ENCODE measurements at places on chromosomes 1 and 21. TPM values are rescaled to one million over a fixed set of nuclear protein-coding genes. Genes with fewer than 3 reads are reported as not detected.

DNA sequence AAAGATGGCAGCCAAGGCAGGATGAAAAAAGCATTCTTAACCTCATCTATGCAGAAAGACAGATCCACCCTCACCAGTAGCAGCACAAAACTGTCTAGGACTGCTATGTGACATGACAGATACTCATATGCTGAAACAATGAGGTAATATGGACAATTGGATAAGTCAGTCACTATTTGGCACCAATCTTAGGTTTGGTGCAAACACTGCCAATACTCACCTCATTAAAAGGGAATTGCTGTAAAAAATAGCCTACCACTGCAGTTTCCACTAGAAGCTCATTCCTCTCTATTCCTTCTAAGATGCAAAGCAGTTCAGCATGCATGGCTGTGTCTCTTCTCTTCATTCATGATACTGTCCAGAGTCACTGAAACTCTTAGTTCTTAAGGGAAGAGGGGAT is 91.7 kb downstream of the TBX15 start:
- no peak for DNase-seq

GRCh38 chr1:33370301-33370700 is 49.4 kb upstream of the A3GALT2 start:
- DNase-seq, result no peak

DNA sequence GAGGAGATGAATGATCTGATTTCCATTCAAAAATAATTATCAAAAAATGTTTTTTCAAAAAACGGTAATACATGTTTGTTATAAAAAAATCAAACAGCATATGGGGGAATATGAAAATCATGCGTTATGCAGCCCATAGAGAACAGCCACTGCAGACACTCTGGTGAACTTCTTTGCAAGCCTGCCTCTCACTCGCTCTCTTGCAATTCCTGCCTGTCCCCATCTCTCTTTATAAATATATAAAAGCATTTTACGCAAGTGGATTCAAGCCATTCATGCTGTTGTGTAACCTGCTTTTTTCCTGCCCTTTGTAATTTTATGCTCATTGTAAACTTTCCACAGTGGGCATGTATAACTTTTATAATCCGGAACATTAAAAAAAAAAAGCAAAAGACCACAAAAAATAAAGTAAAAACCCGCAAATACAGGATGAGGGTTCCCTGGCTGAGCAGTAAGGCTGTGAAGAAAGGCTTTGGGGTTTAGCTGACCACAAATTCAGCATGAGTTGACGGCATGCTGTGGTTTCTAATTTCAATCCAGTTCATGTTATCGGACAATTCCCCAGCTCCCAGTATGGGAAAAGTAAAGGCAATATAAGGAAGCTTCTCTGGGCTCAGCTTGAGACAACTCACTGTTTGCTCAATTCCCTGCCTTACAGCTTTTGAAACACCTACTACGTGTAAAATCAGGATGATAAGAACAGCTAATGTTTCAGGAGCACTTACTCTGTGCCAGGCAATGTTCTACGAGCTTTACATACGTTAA is 52.8 kb upstream of the ZBTB40 start:
- no peak for DNase-seq

DNA sequence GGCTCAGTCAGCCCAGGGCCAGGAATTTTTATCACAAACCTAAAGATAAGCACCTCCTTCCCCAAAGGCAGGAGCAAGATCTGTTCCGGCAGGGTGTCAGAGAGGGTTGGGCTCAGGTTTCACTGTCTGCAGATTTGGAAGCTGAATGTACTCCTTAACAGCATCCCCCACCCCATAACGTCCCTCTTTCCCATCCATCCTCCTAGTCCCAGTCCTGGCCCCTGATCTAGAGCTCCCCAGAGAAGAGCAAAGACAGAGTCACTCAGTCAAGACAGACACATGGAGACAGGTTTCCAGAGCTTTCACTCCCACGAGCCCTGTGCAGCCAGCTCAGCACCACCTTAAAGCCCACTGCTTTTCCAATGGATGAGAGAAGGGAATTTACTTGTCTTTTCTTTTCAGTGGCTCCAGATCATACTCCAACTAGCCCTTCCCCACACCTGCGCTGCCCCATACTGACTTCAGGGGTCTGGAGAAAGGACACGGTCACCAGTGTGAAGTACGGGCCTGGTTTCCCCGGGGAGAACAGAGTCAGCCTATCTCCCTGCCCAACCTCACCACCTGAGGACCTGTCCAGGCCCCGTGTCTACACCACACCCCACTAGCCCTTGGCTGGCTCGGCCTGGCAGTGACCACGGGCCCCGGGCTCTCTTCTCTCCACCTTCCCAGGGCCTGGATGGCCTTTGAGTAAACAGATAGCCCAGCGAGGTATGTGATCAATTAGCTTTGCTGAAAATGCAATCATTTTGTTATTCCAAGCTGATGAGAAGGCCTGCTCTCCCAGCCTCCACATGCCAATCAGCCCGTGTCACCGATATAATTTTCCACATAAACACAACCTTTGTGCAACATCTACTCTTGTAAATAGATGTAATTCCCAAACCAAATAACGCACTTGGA is 249.1 kb downstream of the FOXD2 start:
- DNase-seq, result no peak

DNA sequence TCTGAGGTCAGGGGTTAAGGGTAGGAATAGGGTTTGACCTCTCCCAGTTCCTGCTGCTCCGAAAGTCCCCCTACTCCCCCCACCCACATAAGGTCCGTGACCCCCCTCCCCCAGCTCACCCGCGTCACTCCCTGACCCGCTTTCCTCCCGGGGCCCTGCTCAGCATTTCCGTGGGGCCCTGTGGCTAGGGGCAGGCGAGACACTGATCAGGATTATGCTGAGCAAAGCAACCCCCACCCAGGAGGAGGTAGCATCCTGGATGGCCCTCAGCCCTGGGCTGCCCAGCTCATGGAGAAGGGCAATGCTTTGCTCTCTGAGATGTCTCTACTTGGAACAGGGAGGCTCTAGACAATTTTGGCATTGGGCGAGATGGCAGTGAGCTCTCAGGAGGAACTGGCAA is 3.7 kb downstream of the RORC start:
- peak; percentile 57 for DNase-seq

GRCh38 chr1:205950826-205951549 is 7.7 kb upstream of the SLC26A9 start:
- no peak for DNase-seq

Gene LENEP
- 0.56 TPM for total RNA-seq

Gene DIO1
- not detected for total RNA-seq

Gene SDHC
- 215 TPM for total RNA-seq

Measured in activated CD4-positive, alpha-beta memory T cell treated with anti-CD3 and anti-CD28 coated beads for 36 hours (primary cell).